ENCODE measurements at places on chromosomes 2 and 18. TPM values are rescaled to one million over a fixed set of nuclear protein-coding genes. Genes with fewer than 3 reads are reported as not detected.

- no peak for DNase-seq
Observed at GRCh38 chr18:26196605-26197004, 29.6 kb upstream of the TAF4B start.

DNA sequence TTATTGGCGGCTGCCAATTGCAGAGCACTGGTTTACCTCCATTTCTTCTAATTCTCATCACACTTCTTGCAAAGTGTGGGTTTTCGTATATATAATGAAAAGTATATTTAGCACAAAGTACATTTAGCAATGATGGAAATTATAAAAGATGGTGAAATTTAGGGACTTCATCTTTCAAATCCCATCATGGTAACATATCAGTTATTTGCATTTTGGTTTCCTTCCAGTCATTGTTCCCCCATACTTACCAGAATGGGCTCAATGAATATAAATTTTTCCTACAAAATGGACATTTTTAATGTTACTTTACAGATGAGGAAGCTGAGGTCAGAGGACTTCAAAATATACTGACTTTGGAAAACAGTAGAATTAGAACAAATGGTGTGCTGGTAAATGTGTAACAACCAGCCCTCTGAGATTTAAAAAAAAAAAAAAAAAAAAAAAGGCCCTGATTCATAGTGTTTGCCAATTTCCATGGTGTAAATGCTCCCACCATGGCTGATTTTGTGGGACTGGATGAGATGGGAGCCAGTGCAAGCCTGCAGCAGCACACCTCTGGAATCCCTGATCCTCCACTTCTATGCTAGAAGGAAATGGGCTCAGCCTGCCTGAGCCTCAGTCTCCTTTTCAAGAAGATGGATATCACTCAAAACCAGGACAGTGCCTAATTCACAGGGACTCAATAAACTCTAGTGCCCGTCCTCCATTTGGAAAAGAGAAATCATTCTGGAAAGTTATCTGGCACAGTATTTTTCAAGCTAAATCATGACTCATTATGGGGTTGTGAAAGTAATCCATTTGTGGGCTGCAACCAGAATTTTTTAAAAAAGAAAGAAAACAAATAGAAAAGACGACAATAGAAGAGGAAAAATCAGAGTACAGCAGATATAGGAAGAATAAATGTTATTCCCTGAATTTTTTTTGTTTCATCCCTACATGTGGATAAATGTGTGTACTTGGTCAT is 34.0 kb downstream of the LBH start:
- no peak for DNase-seq

- no peak for DNase-seq
Observed at GRCh38 chr18:63150326-63150725, 169.2 kb downstream of the BCL2 start.

Gene SCN9A
- polyA plus RNA-seq: 0.09 TPM

Gene HOXD12
- not detected for polyA plus RNA-seq

All from keratinocyte (primary cell).